Umbilical cord (tissue), 2 donors: ENCODE measurements at places on chromosomes 3 and 15.

GRCh38 chr3:137998121-137999042 lies 11.6 kb upstream of the CLDN18 start:
- DNase-seq: no peak

- DNase-seq: peak; percentile 87
Measured at GRCh38 chr3:25454005-25454927, 26.2 kb downstream of the RARB start.

- peak; percentile 82 for DNase-seq
Measured at GRCh38 chr3:4751502-4752101, 227.6 kb upstream of the BHLHE40 start.

DNA sequence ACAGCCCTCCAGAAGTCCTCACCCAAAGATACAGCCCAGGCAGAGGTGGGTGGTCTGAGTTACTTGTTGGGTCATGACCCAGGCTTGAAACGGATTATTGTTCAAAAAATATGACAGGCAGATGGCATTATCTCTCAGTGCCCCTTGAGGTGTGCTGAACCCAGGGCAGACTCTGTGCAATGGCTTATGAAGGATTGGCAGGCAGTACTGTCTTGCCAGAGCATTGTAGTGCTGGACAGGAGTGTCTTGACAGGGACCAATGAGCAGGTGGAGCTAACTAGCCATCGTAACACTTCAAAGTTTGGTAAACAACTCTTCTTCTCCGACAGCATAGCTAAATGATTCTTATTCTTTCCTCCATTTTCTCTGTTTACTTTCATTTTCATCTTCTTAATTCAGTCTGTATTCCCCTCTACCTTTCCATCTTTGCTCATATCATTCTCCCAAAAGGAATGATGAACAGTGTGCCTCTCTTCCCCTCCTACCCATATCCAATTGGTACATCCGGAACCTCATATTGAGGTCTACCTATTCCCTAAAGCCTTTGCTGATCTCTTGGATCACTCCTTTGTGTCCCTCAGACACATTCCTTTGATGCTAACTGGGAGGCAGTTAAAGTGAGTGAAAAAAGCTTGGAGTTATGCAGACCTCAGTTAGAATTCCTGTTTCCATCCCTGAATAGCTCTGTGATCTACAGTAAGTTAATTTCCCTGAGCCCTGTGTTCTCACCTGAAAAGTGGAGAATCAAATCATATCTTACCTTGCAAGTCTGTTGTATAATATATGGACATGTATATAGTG lies 2.6 kb upstream of the IL20RB start:
- DNase-seq: no peak

DNA sequence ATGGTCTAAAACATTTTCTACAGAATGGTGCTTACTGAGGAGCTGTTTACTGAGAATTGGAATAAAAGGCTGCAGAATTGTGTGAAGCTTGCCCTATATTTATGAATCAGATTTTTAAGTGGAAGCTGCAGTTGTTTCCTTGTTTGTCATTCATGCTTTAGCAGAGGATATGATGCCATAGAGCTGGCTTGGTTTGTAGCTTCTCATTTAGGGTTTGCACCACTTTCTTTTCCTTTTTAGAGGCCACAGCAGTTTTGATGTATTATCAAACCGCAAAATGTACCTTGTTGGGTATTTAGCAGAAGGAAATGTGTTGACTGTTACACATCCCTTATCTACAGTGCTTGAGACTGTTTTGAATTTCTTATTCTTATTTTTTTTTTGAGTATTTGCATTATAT lies 66.2 kb downstream of the RASA2 start:
- no peak for DNase-seq

- DNase-seq: no peak
Measured at GRCh38 chr3:41236228-41236627, 36.9 kb downstream of the CTNNB1 start.

GRCh38 chr3:66413151-66413751 lies 87.6 kb downstream of the LRIG1 start:
- no peak for DNase-seq

- DNase-seq: no peak
Measured at GRCh38 chr3:40843851-40844548, 319.2 kb downstream of the ZNF621 start.

DNA sequence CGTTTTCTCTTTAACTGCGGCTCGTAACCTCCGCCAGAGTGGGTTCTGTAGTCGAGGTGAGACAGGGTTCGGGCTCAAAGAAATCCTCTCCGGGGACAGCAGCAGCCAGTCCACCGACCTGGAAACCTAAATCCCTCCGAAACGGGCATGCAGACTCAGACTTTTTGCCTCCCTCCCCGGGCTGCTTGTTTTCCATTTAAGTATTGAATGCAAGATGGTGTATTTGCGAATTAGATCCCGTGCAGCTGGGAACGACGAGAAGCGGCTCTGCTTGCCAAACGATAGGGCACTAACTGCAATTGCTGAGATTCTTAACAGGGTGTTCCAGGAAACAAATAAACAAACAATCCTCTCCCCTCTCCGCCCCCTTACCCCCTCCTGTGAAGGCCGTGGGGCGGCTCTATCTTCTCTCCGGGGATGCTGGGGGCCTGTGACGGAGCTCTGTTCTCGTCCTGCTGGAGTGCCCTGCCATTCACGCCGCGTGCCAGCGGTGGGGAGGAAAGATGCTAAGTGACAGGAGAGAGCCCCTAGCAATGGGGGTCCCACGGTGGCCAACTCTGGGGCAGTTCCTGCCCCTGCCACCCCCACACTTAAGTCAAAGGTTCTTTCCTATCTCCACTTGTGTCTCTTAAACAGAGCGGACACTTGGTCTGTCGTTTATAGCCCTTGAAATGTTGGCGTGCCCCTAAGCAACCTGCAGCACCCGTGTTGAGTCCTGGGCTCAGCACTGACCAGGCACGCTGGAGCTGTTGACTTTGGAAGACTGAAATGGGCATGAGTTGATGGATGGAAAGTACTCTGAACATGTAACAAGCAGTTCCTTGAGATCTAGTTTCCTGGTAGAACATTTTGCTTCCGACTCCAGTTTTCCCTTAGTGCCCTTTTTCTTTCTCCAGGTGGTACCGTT lies 1.3 kb upstream of the ETV5 start:
- DNase-seq: no peak

- DNase-seq: peak; percentile 61
Measured at GRCh38 chr3:161221806-161222600, 892 bp downstream of the NMD3 start.

- no peak for DNase-seq
Measured at GRCh38 chr3:13688034-13688433, 139.1 kb downstream of the FBLN2 start.

GRCh38 chr3:186705882-186706780 lies 11.0 kb upstream of the KNG1 start:
- no peak for DNase-seq

DNA sequence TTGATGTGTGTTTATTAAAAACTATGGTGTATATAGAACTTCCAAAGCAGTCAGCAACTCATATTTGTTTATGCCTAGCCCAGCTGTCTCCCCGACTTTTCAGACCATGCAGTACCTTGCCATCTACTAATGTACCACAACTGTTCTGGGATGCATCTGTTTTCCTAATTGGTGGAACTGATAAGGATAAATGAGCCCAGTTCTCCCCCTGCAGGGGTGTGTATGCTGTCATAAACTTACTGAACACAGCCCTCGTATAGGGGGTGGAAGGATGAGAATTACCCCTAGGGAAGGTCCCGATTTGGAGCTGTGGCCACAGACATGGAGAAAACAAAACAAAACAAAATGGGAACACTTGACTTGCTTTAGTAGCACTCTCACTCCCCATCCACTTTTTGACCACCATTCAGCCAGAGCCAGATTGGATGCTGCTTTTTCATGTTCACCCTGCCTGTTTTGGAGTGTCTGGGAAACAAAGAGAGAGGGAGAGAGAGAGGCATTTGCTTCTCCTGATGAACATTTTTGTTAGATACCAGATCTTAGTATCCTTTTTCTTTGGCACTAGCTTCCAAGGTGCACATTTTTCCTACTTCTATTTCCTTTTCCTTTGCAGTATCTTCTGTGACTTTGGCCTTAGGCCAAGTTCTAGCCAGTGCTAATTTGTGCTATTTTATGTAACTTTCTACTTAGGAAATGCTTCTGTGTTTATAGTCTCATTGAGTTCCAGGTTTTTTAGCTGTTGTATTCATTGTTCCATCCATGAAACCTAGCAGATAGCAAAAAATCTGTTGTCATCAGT lies 29.1 kb downstream of the CADM2 start:
- DNase-seq: no peak

- DNase-seq: no peak
Measured at GRCh38 chr15:34883042-34883441, 86.5 kb downstream of the AQR start.

DNA sequence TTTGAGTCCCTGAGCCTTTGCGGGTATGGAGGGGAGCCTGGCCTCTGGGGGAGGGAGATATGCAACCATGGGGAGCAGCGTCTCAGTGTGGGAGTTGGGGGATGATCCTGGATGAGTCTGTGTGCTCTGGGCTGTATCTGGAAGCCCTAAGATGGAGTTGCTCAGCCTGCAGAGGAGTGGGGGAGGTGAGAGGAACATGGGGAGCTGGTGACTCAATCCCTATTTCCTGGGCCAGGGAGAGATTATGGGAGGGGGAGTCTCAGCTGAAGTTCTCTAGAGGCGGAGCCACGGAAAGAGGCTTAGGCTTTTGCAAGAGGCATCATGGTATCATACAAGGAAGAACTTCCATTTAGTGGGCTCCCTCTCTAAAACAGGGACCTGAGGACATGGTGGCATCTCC lies 59.5 kb upstream of the TMEM115 start:
- DNase-seq: peak; percentile 88

DNA sequence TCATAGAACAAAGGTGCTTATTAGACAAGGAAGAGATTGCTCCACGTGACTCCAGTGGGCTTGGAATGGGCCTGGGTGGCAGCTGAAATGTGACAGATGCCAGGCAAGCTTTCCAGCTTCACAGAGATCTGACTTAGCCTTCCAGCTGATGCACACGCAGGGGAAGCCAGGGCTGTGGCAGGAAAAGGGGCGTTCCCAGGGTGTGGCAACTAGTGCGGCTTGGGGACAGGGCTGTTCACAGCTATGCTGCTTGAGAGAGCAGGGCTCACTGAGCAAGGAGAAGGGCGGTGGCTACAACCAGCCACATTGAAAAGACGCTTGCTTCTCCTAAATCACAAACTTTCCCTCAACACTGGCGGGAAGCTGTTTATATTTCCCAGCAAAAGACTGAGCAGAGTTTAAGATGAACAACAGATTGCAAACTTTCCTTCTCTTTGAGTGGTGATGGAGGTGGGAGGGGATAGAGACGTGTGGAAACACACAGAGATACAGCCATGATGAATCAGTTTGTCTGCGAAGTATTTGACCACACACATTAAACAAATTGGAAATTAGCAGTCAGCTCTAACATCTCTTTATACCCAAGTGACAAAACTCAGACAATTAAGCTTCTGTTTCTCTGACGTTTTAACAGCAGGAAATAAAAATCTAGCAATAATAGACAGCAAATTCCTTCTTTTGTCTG lies 127.5 kb downstream of the BDH1 start:
- DNase-seq: peak; percentile 58

DNA sequence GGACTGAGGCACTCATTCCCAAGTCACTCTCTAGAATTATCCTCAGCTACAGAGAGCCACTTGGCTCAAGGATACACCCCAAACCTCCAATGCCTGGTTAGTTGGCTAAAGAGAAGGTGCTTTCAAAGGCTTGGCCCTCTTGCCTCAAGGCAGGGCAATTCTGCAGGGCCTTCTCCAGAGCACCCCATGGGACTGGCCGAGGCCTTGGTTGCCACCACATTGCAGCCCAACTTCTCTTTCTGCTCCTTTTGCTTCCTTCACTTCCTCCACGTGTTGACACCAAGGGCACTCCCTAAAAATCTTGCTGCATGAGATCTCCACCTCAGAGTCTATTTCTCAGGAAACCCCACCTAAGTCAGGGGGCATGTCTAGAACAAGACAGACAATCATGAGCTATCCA lies 36.7 kb downstream of the MEGF11 start:
- no peak for DNase-seq
